ENCODE measurements at places on chromosomes 1 and 21.

DNA sequence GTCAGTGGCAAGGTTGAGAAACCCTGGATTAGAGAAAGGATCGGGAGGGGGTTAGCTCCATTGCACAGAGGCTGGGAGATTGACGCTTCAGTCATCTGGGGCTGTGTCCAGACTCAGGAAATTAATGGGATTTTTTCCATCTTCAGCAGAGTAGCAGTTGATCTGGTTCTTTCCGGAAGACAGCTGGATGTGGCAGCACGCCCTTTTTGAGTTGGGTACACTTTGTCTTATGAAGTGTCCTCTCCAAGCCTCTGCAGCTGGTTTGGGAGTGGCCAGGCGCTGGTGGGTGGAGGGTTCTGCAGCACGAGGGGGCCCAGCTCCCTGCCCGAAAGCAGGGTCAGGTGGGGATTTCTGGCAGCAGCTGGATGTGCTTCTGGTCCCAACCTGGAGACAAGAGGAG lies 95.1 kb downstream of the TAS1R2 start:
- DNase-seq = no peak

DNA sequence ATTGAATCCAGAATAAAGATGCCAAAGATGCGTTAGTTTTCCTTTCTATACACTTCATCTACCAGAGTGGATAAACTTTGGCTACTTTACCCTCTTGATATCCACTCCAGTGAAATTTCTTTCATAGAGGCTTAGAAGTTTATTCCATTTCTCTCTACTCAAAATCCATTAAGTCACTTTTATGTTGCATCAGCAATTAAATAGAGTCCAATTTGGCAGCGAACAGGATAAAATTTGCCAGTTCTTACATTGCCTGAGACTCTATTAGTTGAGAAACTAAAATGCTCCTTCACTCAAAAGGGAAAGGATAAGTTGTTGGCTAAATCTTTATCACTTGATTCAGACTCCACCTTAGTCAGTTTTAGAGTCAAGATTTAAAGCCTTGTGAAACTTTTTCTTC lies 57.9 kb downstream of the ACBD6 start:
- no peak for DNase-seq

GRCh38 chr1:145892486-145893087 lies 6.9 kb upstream of the ANKRD35 start:
- DNase-seq = no peak

- DNase-seq = no peak
These were observed 533.0 kb upstream of the PRMT6 start for GRCh38 chr1:106523497-106523896.

DNA sequence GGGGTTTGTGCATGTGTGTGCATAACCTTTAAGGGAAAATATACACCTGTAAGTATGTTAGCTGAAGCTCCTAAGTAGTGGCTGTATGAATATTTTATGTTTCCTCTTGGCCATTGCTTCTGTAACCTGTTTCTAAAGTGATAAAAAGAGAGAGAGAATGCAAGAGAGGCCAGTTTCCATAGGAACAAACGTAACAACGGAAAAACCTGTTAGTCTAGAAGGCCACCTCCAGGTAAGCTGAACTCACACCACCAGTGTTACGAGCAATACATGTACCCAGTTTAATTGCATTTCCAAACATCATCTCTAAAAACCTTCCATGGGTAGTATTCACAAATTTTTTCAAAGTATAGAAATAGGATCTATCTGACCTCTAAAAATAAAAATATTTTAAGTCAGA lies 63.1 kb downstream of the PLPPR4 start:
- DNase-seq = no peak

DNA sequence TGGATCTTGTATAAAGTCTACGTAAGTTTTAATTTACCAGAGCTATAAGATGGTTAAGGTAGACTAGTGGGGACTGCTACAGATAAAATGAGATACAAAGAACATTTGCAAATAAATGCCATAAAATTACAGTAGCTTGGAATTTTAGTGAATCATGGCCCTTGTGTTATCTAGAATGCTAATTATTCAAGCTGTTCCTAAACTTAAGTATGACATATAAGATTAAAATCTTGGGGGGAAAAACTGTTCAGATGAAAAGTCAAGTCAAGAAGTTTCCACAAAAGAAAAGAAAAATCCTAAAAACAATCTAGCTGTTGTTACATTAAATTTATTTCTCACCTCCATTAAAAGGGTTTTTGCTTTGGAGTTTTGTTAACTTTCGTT lies 51.7 kb downstream of the SIM2 start:
- DNase-seq = no peak

GRCh38 chr21:27250366-27250765 lies 283.5 kb upstream of the ADAMTS5 start:
- DNase-seq = no peak

GRCh38 chr1:109790735-109791494 lies 27.2 kb upstream of the EPS8L3 start:
- DNase-seq = peak; percentile 86

GRCh38 chr1:159088546-159089183 lies 12.1 kb upstream of the AIM2 start:
- no peak for DNase-seq

- no peak for DNase-seq
These were observed 91.5 kb downstream of the UROD start for GRCh38 chr1:45103534-45103933.

GRCh38 chr1:165218731-165219130 lies 137.8 kb downstream of the LMX1A start:
- DNase-seq = no peak

GRCh38 chr1:1356166-1356795 lies 2.1 kb downstream of the MXRA8 start:
- DNase-seq = no peak

- DNase-seq = no peak
These were observed 30.5 kb downstream of the ZCCHC17 start for GRCh38 chr1:31327381-31327780.

- no peak for DNase-seq
These were observed 121.4 kb downstream of the ATG4C start for GRCh38 chr1:62905309-62905708.

GRCh38 chr1:24337455-24337854 lies 18.3 kb downstream of the GRHL3 start:
- DNase-seq = no peak

DNA sequence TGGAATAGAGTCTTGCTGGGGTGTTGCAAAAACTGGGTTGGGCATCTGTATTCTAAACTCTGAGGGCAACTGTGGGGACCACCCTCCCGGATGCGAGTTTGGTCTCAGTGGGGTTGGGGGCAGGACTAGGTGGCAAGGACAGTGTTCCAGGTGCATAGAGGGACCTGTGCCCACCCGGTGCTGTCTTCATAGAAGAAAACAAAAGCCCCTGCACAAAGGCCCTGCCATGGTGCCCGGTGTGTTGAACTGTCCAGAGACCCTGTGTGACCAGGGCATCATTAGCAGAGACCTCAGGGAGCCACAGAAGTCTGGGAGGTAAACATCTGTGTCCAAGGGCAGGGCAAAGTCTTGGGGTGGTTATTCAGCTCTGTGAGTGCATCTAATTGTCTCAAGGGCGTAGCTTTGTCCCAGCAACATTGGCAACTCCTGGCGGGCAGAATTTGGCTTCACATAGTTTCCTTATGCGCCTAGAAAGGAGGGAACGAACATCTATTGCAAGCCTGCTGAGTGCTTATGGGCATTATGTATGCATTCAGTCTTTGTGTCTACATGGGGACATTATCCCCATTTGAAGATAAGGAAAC lies 72.2 kb upstream of the IFFO2 start:
- DNase-seq = no peak

DNA sequence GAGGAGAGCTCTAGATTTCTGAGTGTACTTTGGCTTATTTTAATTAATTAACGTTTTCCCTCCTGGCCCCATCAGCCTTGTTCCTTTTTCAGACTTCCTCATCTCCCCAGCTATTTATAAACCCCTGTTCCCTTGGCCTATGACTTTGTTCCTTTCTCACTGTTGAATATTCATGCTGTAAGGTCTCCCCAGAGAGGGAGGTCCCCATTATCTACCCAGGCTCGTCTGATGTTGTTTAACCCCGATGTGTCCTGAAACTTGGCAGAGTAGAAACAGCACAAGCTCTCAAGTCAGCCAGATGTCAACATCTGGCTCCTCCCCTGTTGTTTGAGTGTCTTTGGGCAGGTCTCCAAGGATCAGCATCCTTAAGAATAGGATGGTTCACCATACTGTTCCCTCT lies 153.6 kb downstream of the HIVEP3 start:
- DNase-seq = no peak

GRCh38 chr1:171472183-171472647 lies 13.1 kb upstream of the PRRC2C start:
- no peak for DNase-seq

GRCh38 chr1:21050031-21050430 lies 126.7 kb downstream of the EIF4G3 start:
- DNase-seq = no peak

- no peak for DNase-seq
These were observed 525 bp downstream of the C1QTNF12 start for GRCh38 chr1:1245817-1246576.

GRCh38 chr1:21781815-21782348 lies 1.1 kb downstream of the USP48 start:
- no peak for DNase-seq

DNA sequence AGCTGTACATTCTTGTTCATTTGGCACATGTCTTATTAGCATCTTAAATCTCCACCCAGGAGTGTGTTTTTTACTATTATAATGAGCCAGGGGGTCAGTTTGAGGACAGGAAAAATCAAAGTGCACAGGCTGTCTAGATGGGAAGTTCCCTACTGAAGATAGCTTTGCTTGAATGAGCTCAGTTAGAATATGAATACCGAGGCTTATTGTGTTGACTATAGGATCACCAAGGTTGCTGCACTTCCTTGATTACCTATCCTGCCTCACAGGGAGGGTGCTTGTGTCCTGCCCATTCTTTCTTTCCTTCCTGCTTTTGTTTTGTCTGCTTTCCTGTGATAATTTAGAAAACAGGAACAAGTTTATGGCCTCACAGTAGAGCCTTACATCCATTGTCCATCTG lies 16.3 kb downstream of the PHGDH start:
- no peak for DNase-seq

GRCh38 chr21:16457498-16457897 lies 727.7 kb downstream of the USP25 start:
- no peak for DNase-seq

GRCh38 chr1:188867614-188868013 lies 1610.0 kb downstream of the BRINP3 start:
- no peak for DNase-seq

DNA sequence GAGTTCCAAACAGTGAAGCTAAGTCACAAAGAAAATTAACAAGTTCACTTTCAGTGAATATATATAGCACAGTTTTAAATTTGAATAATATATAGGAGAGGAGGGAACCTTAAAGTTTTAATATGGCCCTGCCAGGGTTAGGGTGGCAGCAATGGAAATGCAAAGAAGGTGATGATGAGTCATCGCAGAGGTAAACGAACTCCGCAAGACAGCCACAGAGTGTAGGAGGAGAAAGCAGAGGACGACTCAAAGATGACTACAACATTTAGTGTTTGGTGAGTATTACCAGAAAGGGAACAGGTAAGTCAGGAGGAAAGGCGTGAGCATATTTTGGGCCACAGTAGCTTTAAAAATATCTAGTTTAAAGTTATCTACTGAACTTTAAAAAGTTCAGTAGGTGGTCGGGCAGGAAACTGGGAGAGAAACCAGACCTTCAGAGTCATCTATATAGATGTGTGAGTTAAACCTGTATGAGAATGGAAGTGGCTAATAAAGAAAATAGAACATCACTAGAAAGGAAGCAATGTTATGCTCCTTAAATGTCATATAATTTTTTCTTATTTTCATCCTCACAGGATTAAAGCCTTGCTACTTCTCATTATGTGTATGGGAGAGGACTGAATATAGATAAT lies 75.7 kb downstream of the UCHL5 start:
- no peak for DNase-seq

- no peak for DNase-seq
These were observed 119.7 kb upstream of the ADAMTS5 start for GRCh38 chr21:27086630-27087029.

GRCh38 chr1:151069103-151069486 lies 1.5 kb upstream of the GABPB2 start:
- DNase-seq = no peak

DNA sequence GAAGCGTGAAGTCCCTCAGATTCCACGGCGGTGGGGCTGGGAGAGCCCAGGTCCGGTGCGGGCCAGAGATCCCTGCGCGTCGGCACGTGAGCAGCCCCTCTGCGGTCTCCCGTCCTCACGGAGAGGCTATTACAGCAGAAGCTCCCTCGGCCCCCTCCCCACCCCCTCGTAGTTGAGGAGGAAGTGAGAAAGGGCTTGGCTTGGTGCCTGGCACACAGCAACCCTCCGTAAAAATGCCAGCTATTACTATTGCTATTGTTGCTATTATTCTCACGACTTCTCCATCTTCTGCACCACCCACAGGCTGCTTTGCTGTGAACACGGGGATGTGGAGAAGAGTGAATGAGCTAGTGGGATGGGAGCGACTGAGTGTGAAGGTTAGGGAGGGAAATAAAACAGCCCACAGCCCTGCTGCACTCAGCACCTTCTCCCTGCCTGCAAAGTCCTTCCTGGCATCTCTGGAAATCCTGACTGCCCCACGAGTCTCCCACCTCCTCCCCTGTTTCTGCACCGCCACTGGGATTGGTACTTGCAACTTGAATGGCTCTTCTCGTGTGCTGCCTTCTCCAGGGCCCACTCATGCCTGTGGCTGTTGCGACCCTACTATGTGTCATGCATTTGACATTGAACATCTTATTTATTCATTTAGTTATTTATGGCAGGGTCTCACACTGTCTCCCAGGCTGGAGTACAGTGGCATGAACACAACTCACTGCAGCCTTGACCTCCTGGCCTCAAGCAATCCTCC lies 26.6 kb downstream of the ZBTB18 start:
- DNase-seq = no peak

- no peak for DNase-seq
These were observed 5.2 kb downstream of the TRNP1 start for GRCh38 chr1:26998429-26999300.

GRCh38 chr1:147389532-147390184 lies 147.2 kb downstream of the CHD1L start:
- peak; percentile 42 for DNase-seq

DNA sequence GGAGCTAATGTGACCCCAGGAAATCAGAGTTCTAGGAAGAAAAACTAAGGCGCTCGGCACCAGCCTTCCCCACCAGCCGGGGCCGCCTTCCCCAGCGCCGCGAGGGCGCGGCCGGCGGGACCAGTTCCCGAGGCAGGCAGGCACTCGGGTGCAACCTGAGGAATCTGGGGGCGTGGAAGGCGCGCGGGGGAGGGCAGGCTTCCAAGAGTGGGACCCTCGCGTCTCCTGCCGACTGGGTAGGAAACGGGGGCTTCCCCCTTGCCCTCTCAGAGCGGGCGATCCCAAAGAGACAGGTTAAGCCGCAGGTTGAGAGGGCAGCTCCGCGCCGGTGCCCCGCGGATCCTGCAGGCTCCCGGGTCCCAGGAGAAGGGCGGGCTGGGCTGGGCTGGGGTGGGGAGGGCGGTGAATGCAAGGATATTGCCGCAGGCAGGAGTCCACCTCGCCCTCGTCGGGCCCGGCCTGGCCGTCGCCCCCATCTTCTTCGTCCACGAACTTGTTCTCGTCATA lies 431 bp downstream of the ARPC5 start:
- no peak for DNase-seq

GRCh38 chr1:229756666-229757065 lies 130.6 kb downstream of the URB2 start:
- no peak for DNase-seq
